ENCODE measurements at places on chromosomes 16 and 17.

DNA sequence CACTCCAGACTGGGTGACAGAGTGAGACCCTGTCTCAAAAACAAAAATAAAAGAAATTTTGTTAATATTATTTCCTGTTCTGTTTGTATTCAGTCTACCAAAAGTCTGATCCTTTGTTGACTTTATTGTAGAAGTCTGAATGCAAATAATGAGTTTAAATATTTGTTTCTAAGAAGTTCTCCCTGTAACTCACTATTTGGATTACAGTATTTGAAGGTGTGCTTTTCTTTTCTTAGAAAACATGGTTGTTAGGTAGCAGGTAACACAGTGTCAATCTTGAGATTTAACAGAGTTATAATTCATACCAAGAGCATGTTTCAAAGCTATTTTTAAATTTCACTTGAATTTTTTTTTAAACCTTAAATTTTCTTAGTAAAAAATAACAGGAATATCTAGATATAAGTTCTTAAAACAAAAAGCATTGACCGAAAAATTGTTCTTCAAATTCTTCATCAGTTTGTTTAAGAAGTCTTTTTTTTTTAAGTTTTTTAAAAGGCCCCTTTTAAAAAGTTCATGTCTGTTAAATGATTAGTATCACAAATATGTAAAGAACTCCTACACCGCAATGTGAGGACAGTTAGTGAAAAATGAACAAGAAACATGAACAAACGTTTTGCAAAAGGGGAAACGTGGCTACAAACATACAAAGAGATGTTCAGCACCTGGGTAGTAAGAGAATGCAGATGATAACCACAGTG lies 35.0 kb downstream of the GAN start:
- no peak for DNase-seq

- DNase-seq: no peak
Measured at GRCh38 chr17:77308861-77309726, 168.3 kb downstream of the SEC14L1 start.

DNA sequence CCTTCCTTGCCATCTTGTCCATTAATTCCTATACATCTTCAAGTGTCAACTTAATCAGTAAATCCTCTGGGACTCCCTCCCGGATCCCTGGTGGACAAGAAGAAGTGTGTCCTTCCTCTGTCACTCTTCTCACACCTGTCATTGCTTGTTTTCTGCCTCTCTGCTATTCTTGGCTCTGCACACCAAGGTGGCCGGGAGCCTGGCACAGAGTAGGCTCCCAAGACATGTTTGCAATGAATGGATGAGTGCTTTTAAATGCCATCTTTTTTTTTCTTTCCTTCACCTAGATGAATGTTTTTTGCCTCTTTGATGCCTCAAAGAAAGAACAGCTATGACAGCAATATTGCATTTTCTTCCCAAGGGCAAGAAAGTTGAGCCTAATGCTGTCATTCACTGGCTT lies 58.0 kb upstream of the CLEC18A start:
- DNase-seq: no peak

DNA sequence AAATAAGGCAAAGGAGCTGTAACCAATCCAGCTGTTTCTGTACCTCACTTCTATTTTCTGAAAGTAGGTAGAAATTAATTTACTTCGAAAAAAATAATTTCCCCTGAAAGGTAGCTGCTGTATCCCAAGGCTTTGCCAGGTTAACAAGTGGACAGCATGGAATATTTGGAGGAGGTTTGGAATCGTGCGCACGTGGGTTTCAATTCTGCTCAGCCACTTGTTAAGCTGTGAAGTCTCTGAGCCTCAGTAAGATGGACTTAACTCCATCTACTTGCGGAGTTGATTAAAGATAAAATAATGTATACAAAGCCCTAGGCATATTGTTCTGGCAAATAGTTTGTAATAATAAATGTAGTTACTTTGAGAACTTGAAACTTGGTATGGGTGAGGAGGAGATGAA lies 57.4 kb upstream of the LGALS9 start:
- DNase-seq: no peak

DNA sequence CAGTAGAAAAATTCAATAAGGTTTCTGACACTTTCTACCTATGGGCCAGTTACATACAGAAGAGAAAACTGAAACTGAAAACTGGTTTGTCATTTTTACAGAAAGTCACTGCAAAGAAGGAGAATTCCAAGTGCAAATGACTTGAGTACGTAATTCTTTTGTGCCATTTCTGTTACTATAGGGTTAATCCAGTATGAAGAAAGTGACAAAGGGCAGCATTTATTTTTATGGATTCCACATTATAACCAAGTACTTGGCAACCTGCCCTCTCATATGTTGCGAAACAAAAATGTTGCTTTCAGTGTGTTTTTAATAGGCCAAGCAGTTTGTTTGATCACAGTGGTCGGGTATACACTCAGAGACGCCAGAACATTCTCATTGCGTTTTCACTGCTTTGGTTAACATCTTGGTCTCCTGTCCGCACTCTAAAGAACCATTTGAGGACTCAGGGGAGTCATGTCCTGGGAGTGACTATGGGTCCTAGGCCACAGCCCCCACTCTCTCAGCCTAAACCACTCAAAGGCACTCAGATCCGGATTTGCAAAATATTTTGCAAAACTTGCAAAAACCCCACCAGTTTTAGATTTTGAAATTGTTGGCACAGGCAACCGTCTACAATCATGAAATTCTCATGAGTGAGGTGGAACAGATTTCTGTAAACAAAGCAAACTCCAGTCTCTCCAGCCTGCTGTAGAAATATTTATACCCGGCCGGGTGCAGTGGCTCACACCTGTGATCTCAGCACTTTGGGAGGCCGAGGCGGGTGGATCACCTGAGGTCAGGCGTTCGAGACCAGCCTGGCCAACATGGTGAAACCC lies 15.4 kb upstream of the HELZ start:
- DNase-seq: no peak

GRCh38 chr17:78962345-78962983 lies 17.3 kb downstream of the LGALS3BP start:
- DNase-seq: no peak

DNA sequence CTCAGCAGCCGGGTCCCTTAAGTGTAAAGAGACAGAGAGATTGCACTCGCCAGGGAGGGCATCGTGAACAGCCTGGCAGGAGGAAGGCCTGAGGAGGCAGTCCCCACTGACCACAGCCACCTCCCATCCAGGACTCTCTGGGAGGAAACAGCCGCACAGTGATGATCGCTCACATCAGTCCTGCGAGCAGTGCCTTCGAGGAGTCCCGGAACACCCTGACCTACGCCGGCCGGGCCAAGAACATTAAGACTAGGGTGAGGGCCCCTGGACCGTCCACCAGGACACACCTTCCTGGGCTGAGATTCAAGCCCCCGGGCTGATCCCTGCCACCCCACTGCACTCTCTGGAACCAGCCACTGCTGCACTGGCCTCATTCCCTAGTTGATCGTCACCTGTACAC lies 14.0 kb downstream of the BTBD17 start:
- no peak for DNase-seq

- no peak for DNase-seq
Measured at GRCh38 chr16:54647216-54647615, 283.4 kb upstream of the IRX5 start.

DNA sequence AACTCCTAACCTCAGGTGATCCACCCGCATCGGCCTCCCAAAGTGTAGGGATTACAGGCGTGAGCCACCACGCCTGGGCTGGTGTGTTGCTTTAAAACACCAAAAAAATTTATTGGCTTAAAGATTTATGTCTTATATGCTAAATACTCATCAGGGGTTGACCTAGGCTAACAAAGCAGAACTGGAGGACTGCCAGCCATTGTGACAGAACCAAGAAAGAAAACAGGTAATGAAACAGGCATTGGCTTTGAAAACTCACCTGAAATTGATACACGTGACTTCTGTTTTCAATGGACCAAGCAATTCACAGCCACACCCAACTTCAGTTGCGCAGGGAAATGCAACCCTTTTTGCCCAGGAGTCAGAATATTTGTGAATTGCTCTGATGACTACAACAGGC lies 4.9 kb upstream of the PHAF1 start:
- DNase-seq: no peak

GRCh38 chr17:55727920-55728319 lies 5.3 kb upstream of the TMEM100 start:
- DNase-seq: no peak

DNA sequence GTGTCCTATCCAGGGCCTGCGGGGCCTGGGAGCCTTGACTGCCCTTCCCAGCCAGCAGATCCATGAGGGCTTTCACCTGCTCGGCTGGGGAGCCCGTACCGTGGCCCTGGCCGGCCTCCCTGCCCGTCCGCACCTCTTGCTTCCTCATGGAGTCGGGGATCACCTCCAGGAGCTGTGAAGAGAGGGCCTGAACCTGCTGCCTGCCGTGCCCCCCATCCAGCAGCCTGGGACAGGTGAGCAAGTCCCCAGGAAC lies 12.4 kb downstream of the NLRC3 start:
- DNase-seq: no peak

DNA sequence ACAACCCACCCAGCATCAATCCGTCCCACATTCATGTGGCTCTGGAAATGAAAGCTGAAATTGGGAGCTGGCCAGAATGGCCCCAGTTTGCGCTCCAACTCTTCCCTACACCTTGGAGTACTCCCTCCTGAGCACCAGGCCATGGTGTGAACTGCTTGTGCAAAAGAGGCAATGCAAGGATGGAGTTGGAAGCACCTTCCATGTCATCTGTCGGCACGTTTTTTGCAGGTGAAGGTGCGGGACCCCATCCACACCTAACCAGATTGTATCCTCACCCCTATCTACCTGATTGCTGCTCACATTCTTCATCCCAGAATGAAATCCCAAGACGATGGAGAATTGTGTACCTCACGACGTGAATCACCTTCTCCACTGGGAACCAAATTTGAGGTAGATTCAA lies 136.6 kb upstream of the WSB1 start:
- DNase-seq: no peak

GRCh38 chr17:43457362-43457692 lies 26.4 kb upstream of the DHX8 start:
- no peak for DNase-seq

GRCh38 chr17:44039829-44040635 lies 25.3 kb upstream of the TMEM101 start:
- DNase-seq: no peak

- DNase-seq: no peak
Measured at GRCh38 chr17:49505854-49506253, 10.8 kb downstream of the NGFR start.

All from AG04450 (cell line).